Chondrocyte (in vitro differentiated cells): ENCODE measurements at places on chromosomes 2 and 18.

GRCh38 chr2:73963385-73964120, 21.2 kb upstream of the TET3 start:
- DNase-seq = no peak

DNA sequence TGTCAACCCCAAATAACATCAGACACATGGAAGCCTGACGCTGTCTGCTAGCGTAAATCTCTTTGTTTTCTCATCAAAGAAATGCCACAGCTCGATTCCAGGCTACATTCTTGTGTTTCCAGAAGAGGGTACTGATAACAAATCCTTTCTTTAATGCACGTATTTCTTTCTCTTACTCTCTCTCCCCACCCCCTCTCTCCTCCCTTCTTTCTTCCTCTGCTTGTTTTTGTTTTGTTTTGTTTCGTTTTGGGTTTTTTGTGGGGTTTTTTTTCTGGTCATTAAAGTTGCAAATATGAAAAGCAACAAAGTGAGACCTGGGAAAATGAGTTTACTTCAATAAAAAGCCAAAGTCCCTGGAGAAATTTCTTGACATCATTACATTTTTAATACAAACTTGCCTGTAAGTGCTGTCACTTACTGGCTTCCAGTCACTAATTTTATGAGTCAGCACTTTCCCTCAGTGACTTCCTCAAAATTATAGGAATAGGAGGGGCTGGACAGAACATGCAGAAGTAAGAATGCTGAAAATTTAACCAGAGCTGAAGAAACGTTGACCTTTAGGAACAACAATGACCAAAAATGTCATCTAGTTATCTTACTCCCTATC, 106.7 kb upstream of the NABP1 start:
- DNase-seq = no peak

GRCh38 chr2:237859533-237860272, at the start of gene RAMP1:
Gene RAMP1 (plus strand): TSS chr2:237859623. CDS start chr2:237859676, 53 bp downstream.
- DNase-seq = no peak

DNA sequence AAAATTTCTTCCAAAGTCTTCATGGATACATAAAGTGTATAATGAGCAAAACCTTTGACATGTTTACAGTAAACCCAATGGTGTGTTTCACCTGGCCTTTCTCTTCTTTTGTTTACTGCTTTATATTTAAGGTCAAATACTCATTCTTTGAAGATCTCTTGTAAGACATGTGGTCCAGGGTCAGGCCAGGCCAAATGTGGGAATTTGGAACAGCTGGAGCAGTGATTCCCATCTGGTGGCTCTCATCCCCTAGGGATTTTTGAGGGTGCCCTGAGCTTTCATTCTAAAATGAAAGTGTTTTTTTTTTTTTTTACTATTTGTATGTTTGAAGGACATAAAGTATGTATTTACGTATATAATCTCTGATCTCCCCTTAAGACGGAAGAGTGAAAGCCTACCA, 13.8 kb upstream of the MGAT5 start:
- DNase-seq = no peak

GRCh38 chr2:45734952-45735351, 83.5 kb downstream of the PRKCE start:
- no peak for DNase-seq

DNA sequence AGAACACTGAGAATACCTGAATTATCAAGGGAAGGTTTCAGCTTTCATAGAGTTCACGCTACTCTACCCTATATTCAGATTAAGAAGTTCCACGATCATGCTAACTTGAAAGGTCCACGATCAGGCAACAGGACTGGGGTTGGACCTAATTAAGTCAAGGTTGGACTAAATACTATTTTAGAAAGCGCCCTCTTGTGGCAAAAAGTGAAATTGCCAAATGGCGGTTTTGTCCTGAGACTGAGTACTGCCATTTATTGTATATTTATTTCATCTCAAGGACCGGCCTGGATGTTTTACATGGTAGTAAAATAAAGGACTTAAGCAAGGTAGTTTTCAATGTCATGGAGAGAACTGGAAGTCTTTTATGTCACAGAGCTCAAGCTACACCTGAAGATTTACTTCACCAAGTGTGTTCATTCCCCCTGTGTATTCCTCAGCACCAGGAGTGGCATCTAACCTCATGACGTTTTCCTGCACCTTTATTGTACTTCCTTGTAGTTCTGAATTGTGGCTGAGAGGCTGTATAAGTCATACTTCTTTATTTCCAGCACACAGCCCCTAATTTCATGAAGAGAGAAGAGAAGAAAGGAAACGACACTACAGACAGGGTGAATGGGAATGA, 56.8 kb downstream of the SRD5A2 start:
- no peak for DNase-seq

- DNase-seq = no peak
These were observed 9.1 kb downstream of the EPG5 start for GRCh38 chr18:45958027-45958426.

GRCh38 chr2:150471813-150472510, 15.5 kb downstream of the RND3 start:
- no peak for DNase-seq

- DNase-seq = no peak
These were observed 21.6 kb downstream of the TSN start for GRCh38 chr2:121776885-121777698.

DNA sequence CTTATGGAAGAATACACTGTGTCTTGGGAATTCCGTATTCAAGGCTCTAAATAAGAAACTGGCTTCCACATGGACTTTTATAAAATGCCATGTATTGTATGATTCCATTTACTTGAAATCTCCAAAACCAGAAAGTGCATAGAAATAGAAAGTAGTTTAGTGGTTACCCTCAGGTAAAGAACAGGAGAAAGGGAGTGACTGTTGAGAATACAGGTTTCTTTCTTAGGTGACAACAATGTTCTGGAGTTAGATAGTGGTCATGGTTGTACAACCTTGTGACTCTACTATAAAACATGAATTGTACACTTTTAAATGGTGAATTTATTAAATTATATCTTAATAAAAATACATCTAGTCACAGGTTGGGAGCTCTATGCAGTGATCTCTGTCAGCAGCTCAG, 481.8 kb downstream of the SPAG16 start:
- no peak for DNase-seq

DNA sequence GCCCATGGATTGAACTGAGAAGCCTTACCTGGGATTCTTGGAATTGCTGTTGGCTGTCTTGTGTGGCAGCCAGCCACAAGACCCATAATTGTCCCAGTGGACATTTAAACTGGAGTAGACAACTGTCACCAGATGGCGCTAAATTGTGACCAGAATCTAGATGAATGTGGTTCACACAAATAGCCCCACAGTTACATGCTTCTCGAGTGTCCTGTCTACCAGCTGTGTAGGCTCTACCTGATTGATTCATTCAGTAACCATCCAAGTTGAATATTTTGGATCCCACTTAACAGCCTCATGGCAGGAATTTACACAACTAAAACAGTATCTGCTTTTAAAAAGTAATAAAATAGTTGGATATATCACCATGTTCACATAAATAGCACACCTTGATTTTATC, 73.2 kb downstream of the MAP4K4 start:
- no peak for DNase-seq

- no peak for DNase-seq
These were observed 17.4 kb downstream of the GPR45 start for GRCh38 chr2:105258835-105259350.

DNA sequence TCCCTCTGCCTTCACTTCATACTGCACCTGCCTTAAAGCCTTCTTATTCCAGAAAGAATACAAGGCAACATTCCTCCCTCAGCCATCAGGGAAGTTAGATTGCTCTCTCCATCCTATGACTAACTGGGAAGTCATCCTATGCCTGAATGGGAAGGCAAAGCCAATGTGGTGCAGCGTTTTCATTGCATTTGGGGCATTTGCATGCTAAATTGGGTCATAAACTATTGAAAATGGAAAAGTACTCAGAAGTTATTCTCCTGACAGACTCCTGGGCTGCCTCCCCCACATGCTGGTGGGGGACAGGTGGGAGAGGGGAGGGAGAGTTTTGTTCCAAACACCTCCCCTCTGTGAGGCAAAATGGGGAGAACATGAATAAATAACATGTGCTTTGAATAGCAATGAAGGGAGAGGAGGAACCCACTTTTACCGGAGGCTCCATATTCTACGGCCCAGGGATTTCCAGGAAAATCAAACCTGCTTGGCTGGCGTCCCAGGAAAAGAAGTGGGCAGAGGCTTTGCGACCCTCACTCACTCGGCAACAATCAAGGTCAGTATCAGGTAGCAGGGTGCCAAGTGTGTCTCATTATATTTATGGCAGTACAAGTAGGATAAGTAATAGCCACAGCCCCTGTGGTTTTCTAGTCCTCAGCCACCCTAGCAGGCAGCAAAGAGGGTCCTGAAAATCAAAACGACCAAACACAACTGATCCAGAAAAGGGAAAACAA, 84.1 kb downstream of the BOD1L2 start:
- no peak for DNase-seq

GRCh38 chr2:181552808-181553207, 95.6 kb downstream of the ITGA4 start:
- no peak for DNase-seq

DNA sequence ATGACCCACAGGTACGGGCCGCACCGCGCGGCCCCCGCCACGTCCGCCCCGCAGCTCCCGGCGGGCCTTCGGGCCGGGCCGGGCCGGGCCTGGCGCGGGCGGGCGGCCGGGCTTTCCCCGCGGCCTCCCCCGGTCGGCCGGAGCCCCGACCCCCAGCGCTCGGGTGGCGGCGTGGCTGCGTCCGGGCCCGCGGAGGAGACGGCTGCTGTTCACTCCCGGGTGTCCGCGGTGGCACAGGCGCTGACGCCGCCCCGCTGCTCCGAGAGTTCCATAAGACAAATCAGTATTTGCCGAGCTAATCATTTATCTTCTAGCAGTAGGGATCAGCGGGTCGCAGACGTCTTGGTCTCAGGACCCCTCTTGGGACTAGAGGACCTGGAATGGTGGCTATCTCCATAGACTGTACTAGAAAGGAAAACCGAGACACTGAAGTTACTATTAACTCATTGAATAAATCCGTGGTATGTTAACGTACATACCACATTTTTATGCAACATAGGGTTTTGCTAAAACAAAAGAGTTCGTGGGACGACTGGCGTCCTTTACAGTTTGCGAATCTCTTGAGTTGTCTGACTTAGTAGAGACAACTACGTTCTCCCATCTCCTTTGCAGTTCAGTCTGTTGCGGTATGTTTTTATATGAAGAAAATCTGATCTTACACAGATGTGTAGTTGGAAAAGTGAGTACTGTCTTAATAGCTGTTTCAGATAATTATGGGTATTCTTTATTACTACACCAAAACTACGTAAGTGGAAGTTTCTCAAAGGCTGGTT, 500 bp downstream of the LIMS1 start:
- DNase-seq = no peak

DNA sequence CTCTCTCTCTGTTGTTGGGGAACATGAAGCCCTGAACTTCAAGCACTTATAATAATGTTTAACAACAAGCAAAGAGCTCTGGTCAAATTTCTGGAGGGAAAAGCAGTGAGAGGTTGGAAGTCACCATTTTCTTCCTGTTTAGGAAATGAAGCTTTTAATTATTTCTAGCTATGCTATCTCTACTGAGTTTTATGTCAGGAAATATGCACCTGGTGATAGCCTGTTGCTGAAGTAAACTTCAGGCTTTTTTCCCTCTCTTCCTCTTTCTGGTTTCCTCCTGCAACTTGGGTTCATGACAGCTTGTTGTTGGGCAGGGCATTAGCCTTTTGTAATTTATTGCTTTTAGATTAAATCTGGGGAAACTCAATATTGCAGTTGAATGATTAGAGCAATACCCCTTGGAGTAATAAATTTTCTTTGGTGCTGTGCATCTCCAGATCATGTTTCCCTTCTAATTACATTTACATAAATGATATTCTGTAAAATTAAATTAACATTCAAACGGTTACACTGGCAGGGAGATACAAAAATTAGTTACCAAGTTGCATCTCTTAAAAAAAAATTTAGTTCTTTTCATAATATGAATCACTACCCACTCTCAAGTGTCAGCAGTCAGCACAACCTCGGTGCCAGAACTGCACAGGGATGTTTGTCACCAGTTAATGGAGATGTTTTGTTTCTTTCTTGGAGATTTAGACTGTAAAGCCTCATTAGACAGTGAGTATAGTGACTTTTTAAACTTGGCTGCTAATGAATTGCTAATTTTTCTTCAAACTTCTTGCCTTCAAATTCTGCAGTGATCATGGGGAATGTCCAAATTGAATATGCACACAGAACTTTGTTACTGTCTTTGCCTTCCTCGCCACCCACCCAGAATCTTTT, 466.6 kb upstream of the ETAA1 start:
- no peak for DNase-seq

GRCh38 chr2:26165403-26165802, 7.5 kb upstream of the GAREM2 start:
- no peak for DNase-seq

GRCh38 chr18:57533006-57533867, 53.3 kb downstream of the FECH start:
- DNase-seq = no peak
